ENCODE measurements at places on chromosomes 5 and 9.

DNA sequence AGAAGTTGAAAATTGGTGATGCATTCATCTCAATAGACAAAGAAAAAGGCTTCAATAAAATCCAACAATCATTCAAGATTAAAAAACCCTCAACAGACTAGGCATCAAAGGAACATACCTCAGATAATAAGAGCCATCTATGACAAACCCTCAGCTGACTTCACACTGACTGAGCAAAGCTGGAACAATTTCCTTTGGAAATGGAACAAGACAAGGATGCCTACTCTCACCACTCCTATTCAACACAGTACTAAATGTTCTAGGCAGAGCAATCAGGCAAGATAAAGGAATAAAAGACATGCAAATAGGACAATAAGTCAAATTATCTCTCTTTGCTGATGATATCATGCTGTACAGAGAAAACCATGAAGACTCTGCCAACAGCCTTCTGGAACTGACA, 1188.1 kb downstream of the DTWD2 start:
- no peak for DNase-seq

- DNase-seq: no peak
These were observed 73.6 kb downstream of the ZNF474 start for GRCh38 chr5:122202952-122203351.

DNA sequence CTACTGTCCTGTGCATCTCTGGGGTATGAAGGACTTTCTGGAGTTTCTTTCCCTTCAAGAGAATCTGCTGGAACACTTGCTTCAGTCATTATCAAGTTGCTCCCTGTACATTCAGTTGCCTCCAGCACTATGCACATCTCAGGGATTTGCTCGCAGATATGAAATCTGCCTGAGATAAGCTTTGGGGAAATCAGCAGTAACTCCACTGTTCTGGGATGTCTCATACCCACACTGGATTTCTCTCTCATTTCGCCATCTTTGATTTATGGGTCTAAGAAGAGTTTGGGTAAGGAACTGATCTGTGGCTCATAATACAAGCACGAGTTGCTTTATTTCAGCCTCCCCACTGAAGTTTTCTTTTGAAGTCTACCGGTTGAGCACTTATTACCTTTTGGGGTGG, 585.6 kb downstream of the PSAT1 start:
- no peak for DNase-seq

DNA sequence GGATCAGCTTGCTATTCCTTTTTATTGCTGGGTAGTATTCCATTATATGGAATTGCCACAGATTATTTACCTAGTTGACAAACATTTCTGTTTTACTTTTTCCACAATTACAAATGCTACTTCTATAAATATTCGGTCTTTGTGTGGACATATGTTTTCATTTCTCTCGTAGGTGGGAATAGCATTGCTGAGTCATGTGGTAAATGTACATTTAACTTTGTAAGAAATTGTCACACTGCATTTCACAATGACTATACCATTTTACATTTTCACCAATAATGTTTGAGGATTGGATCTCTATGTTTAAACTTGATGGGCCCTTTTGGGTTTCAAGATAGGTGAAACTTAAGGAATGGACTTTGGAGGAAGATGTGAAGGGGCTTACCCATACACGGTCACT, 19.7 kb downstream of the RAI14 start:
- DNase-seq: no peak

- peak; percentile 83 for DNase-seq
These were observed 59.2 kb upstream of the CLINT1 start for GRCh38 chr5:157917899-157918809.

DNA sequence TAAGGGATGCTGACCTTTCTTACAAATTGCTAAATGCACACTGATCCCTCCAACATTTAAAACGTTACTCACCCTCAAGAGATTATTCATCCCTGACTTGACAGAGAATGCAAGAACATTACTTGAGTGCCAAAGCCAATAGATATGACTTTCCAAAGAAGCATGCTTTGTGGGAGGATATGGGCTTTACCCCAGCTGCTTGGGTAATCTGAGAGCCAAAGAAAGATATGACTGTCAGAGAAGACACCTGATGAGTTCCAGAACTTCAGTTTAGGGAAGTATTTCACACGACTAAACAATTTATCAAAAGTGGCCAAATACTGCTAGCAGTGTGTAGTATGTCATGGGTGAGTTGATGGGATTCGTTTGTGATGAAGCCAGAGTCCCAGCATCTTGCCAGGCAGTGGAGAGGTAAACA, 7.4 kb upstream of the SPDL1 start:
- DNase-seq: no peak

GRCh38 chr9:13001989-13002580, 227.3 kb downstream of the LURAP1L start:
- no peak for DNase-seq

GRCh38 chr9:130104491-130105193, 50.9 kb downstream of the GPR107 start:
- DNase-seq: no peak

GRCh38 chr9:135083241-135083810, 4.1 kb upstream of the OLFM1 start:
- no peak for DNase-seq

GRCh38 chr5:125484742-125485641, 738.6 kb upstream of the ZNF608 start:
- DNase-seq: no peak

GRCh38 chr5:7397937-7398336, 2.0 kb downstream of the ADCY2 start:
- DNase-seq: no peak

DNA sequence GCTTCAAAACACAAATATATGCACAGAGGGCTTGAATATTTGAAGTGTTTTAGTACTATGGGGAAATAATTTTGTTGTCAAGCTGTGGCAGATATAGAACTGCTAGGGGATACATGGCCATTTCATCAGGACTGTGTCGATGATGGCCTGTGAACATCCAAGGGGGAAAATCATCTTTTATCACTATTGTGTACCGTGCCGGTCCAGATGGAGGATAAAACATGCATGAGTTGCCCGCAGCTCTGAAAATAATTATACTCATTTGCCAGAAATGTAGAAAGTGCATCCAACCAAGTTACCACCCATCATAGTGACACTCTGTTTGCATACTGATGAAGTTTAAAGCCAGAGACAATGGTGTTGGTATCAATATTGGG, 405.9 kb downstream of the ZSWIM6 start:
- DNase-seq: no peak

DNA sequence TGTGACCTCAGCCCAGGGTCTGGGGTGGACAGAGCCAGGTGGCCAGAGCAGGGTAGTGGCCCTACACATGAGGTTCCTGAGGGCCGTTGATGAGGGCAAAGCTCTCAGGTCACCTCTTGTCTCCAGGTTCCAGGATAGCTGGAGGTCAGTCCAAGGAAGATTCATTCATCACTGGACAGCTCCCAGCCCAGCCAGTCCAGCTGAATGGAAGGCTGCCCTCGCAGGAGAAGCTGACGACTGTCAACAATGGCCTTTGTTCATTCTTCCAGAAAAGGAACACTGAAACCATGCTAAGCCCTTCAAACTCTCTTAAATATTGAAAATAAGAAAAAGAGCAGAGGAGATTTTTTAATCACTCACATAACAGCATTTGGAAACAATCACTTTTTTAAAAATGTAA, 169.7 kb upstream of the TBCA start:
- DNase-seq: no peak
